ENCODE measurements at places on chromosomes 3 and 15.

DNA sequence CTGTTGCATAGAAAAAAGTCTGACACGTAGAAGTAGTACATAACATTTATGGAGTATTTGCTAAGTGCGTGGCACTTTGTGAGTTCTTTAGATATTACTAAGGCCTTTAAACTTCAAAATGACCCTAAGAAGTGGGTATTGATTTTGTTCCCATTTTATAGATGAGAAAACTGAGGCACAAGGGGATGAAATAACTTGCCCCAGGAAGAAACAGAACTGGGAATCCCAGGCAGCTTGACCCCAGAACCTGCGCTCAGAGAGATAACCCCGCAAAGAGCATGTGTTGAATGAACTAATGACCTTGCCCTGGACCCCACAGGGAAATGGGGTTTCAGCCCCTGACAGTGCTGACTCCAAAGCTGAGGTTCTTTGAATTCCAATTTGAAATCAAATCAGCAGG lies 30.5 kb upstream of the CCDC174 start:
- no peak for DNase-seq

DNA sequence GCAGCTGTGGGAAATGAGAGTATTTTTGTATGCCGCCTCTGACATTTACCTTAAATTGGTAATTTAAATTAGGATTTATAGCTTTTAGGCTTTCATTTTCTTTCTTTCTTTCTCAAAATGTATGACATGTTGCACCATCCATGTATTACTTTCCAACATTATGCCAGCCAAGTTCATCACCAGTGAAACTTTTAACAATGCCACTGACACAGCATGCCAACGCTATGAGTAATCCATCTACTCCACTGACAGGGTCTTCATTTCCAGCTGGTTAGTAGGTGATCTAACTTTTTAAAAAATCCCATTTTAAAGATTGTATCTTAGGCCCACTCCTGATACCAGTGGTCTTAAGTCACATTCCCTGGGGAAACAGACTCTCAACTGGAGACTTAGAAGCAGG lies 21.8 kb upstream of the CLDN16 start:
- DNase-seq, result peak; percentile 59

DNA sequence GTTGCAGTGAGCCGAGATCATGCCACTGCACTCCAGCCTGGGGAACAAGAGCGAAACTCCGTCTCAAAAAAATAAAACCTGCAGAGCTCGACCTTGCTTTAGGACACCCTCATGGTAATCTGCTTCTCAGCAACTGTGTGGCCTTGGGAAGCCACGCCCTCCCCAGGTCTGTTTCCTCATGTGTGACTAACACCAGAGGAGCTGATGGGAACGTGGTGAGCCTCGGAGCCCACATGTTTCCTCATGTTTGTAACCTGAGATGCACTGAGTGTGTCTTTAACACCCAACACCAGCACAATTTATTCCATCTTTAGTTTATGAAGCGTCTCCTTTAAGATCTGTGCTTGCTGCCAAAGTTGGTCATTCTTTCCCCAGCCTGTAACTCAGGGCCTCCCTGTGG lies 142.8 kb downstream of the OCA2 start:
- DNase-seq, result no peak

- DNase-seq, result peak; percentile 45
These were observed 4.3 kb upstream of the LRRK1 start for GRCh38 chr15:100914876-100915275.
